ENCODE measurements at places on chromosomes 6 and 20.

GRCh38 chr6:159718634-159719033, 8.7 kb upstream of the WTAP start:
- DNase-seq = no peak

DNA sequence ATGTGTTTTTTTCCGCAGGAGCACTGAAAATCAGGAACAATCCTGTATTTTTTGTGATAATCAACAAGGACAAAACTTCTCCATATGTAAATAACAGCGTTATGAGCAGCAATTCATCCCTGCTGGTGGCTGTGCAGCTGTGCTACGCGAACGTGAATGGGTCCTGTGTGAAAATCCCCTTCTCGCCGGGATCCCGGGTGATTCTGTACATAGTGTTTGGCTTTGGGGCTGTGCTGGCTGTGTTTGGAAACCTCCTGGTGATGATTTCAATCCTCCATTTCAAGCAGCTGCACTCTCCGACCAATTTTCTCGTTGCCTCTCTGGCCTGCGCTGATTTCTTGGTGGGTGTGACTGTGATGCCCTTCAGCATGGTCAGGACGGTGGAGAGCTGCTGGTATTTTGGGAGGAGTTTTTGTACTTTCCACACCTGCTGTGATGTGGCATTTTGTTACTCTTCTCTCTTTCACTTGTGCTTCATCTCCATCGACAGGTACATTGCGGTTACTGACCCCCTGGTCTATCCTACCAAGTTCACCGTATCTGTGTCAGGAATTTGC, at the start of gene TAAR6:
TSS of gene TAAR6 (plus strand) at position 102 of the 557 bp plus-strand sequence. CDS start at position 102, 0 bp downstream.
- DNase-seq = no peak

DNA sequence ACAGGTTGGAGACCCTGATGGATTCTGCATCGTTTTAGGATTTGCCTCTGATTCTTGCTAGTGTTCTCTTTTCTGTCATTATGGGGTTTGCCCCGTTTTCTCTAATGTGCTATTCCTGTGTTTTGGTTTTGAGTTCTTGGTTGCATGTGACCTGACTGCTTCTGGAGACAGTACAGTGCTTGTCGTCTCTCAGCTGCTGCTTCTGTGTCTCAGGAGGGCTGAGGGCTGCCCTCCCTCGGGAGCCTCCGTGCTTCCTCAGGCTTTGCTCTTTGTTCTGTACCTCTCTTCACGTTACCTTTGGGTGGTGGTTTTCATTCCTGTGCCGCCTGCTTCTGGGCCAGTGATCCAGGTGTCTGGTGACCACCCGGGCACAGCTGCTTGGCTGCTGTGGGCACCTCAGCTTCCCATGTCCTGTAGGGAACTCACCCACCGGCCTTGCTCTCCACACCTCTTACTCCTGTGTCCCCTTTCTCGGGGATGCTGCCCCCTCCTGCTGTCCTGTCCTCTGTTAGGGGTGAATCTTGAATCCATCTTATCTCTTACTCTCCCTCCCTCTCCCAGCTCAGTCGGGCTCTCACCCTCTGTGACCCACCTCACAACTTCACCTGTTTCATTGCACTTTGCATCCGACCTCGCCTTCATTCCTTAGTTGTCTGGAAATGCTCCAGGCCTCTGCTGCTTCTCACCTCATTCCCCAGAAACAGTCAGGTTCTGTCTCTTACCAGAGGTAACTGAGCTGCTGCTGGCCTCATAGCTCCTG, 33.2 kb downstream of the PANK2 start:
- DNase-seq = no peak

DNA sequence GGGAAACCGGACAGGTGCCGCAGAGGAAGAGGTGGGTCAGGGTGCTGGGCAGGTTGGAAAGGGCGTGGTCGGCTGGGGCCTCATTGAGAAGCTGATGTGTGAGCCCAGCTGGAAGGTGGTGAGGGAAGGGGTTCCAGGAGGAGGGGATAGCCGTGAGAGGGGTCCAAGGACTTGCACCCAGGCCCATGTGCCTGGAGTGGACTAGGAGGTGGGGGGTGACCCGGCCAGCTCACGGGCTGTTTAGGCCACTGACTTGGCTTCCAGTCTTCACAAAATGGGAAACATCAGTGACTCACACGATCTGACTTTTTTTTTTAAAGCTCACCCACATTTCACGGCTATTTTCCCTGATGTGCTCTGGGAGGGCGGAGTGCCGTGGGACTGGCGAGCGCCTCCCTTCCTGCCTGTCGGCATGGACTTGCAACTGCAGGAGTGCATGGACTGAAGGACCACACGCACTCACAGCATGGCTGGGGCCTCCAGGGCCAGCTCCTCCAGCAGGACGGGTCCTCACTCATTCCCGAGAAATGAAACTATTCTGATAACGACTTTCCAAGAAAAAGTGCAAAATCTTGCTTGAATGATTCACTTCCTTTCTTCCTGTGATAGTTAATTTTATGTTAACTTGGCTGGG, 13.5 kb upstream of the PDE10A start:
- DNase-seq = no peak

DNA sequence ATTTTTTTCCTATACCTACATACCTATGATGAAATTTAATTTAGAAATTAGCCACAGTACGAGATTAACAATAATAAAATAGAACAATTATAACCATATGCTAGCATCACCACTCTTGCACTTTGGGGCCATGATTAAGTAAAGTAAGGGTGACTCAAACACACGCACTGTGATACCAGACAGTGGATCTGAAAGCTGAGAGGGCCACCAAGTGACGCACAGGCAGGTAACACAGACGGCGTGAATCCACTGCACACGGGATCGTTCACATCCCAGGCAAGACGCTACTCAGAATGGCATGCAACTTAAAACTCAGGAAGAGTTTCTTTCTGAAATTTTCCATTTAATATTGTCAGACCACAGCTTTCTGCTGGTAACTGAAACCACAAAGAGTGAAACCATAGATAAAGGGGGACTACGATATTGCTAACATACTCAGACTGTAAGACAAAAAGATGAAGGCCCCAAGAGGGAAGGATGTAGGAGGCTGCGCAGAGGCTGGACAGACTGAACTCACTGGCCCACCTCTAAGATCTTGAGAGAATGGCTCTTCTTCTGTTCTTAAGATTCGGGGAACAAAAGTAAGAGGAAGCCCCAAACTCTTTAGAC, 17.9 kb downstream of the RRBP1 start:
- DNase-seq = no peak

- no peak for DNase-seq
These were observed 29.9 kb upstream of the MTRF1L start for GRCh38 chr6:153032255-153032882.

- no peak for DNase-seq
These were observed 137.5 kb upstream of the BACH2 start for GRCh38 chr6:90434094-90434493.

GRCh38 chr6:10676403-10676802, 18.0 kb downstream of the C6orf52 start:
- DNase-seq = no peak

GRCh38 chr6:10585209-10585845, 64.2 kb downstream of the GCNT2 start:
- peak; percentile 40 for DNase-seq

- no peak for DNase-seq
These were observed 96.9 kb upstream of the FOXQ1 start for GRCh38 chr6:1215023-1215422.

DNA sequence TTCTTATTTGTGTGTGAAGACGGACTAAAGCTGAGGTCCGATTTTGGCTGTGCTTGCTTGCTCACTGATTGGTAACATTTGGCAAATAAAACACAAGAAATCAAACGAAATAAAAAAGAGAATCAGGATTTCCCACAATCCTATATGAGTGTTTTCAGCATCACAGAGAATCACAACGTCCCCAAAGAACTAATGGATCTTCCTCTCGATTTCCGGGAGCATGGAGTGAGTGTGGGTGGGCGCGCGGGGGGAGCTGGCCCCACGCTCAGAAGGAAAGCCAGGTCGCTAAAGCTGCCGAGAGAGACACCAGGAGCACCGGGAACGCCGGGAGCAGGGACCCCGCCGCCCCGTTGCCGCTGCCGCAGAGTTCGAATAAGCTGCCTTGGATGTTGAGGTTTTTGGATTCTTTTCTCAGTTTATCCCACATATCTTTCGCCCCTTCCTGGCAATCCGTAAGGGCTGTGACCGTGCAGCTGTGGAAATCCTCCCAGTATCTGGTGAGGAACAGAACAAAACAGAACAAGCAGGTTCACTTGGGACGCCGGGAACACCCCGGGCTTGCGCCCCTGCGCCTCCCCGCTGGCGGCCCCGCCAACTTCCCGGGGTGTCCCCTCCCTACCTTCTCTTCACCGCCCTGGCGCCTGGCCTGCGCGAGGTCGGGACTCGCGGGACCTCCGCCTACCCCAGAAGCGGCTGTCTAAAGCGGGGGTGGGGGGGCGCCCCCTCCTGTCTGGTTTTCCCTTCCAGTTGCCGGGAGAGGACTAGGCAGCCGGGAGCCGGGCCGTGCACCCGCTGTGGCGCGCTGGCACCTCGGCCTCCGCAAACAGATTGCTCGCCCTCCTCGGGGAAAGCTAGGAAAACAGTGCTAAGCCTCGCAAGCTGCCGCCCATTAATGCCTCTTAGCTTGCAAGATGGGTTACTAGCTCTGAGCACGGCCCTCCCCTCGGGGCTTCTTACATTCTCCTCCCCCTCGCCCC, 7.7 kb downstream of the NRN1 start:
- peak; percentile 94 for DNase-seq

DNA sequence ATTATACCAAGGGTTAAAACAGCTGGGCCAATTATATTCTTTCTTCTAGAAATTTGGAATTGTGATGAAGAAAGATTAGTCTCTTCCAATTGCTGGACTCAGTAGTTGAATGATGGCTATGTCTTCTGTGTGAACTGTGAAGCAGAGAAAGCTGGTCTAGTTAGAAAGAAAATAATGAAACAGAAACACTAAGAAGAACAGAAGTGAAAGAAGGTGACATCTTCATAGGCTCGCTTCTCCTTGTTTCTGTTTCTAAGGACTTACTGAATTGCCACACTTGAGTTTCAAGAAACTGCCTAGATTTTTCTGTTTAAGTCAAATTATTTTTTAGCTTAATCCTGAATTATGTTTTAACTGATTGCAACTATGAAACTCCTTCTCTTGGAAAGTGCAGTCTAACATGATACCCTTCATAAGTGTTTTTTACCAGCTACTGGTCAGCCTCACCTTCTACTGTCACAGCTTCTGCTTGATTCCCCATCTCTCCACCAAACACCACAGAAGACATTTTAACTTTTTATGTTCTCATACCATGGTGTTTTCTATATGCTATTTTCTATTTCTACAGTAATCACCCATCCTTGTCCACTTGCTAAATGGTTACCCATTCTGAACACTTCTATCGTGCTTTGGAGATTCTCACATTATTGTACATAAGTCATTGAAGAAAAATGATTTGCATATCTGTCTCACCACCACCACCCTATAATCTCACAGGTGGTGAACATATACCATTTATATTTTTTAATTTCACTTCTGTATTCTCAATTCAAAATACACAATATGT, 268.8 kb downstream of the GRIK2 start:
- no peak for DNase-seq

- DNase-seq = no peak
These were observed 23.0 kb upstream of the CD24 start for GRCh38 chr6:106997392-106998158.

DNA sequence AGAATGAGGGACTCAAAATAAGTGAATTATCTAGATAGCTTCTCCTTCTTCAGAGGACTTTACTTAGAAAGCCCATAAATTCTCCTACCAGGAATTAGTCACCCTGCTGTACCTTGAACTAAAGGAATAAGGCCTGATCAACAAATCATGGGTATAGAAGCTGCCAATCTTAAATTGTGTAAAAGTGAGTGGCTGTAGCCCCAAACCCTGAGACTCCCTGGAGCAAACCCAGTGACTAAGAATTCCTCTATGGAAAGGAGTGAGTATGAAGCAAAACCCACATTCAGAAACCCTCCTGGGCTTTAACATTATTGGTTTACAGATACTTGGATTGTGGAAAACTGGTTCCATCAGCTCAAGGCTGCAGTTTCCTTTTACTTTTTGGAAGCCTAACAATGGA, 285.8 kb upstream of the TBX18 start:
- no peak for DNase-seq

- no peak for DNase-seq
These were observed 17.1 kb downstream of the TPBG start for GRCh38 chr6:82380566-82381185.

DNA sequence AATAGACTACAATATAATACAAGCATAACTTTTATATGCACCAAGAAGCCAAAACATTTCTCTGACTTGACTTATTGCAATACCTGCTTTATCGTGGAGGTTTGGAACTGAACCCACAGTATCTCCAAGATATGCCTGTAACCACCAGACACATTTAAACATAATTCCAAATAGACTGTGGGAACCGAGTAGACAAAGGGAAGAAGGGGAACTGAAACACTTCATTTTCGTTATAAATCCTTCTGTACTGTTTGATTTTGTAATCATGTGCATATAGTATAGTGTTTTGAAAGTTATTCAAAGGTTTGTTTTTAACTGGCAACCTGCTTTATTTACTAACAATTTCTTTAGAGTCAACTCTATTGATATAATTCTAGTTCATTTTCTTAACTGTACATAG, 154.9 kb upstream of the BEND6 start:
- no peak for DNase-seq

DNA sequence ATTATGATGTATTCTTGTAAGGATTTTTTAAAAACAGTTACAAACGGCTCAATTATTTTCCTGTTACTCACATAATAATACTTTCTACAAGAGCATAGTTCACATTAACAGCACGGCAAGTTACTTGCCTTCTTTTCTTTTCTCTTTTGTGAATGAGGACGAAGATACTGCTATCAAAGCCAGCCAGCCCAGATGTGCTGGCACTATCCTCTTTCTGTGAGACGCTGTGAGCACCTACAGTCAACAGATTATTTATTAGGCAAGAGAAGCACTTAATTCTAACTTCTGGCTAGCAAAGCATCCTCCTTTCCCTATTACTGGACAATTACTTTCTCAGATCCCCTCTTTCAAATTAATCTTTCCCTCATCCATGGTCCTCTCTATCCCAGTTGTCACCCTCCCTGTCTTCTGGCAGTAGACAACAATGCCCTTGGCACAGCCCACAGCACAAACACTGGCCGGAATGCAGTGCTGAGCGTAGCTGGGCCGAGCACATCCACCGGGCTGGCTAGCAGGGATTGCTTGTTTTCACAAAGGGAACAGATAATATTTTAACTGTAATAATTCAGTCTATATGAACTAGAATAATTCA, 262.1 kb downstream of the FOXC1 start:
- no peak for DNase-seq

DNA sequence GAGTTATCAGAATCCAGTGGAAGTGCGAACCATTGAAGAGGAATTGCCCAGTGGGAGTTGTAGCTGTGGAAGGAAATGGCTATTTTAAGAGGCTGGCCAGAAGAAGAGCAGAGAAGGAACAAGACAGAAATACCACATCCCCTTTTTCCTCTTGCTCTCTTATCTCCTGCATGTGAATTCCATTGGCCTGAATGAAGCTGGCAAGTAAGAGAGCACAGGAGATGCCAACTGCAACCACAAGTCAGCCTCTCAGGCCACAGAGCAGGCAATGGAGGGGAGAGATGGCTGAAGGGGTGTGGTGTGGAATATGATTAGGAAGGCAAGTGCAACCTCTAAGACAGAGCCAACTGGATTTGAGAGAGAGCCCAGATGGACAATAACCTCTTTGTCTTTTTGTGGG, 362.7 kb upstream of the IMPG1 start:
- DNase-seq = no peak

- DNase-seq = no peak
These were observed 155.4 kb downstream of the SMOC2 start for GRCh38 chr6:168596344-168596743.

GRCh38 chr6:156280065-156280464, 497.1 kb upstream of the ARID1B start:
- no peak for DNase-seq

Data from lower leg skin (tissue), 4 donors.